ENCODE measurements at places on chromosomes 2 and 18.

DNA sequence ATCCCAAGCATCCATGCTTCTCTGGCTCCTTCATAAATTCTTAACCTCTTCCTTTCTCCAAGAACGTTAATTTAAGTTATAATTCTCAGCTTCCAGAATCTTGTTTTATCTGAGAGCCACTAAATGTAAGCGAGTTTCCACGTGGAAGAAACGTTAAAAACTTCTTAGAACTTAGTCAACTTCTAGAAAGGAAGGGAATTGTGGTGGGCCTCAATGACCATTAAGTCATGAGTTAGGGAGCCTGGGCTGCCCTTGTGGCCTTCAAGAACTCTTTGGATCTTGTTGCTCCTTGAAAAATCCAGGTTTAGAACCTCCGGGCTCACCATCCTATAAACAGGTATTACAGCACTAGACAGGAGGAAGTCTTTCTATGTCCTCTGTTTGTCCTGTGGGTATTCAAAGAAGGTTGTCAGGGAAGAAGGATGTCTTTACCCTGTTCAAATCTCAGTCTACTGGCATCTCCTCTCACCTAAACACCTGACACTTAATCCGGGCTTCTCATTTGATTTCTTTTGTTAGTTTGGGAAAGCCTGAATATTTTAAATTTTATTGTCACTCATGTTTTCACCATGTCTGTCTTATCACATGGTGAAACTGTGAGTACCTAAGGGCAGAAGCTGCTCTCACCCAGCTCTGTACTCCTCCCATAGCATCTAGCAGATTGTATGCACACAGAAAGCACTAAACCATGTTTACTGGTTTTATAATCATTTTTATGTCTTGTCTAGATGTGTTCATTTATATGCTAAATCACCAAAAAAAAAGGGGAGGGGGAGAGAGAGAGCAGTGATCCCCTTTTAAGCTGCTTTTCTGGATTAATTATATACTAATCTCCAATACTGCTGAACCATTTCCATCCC, 6.3 kb downstream of the RND3 start:
- no peak for DNase-seq

DNA sequence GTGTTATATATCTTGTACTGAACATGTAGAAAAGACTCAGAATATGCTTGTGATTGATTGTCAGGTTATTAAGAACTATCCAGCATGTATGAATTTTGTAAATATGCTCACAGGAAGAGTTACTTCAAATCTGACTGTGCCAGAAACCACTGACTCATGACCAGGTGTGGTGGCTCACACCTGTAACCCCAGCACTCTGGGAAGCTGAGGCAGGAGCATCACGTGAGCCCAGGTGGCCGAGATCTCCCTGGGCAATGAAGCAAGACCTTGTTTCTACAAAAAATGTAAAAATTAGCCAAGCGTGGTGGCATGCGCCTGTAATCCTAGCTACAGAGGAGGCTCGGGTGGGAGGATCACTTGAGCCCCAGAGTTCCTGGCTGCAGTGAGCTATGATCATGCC, 126.6 kb downstream of the COMMD1 start:
- DNase-seq: no peak

GRCh38 chr2:194103941-194104659, 1552.9 kb upstream of the SLC39A10 start:
- DNase-seq: peak; percentile 18

DNA sequence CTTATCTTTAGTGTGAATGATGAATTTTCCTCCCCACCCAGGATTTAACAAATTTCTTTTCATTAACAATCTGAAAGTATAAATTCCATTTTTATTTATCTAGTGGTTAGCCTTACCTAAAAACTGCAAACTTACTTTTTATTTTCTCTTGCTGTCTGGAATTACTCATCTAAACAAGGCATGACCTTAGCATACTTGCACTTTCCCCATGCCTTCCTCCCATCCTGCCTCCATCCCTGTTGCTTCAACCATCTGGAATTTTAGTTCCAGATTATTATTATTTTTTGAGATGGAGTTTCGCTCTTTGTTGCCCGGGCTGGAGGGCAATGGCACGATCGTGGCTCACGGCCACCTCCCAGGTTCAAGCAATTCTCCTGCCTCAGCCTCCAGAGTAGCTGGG, 35.6 kb downstream of the GDF7 start:
- no peak for DNase-seq

- DNase-seq: no peak
Measured at GRCh38 chr18:59426855-59427254, 67.8 kb upstream of the LMAN1 start.

DNA sequence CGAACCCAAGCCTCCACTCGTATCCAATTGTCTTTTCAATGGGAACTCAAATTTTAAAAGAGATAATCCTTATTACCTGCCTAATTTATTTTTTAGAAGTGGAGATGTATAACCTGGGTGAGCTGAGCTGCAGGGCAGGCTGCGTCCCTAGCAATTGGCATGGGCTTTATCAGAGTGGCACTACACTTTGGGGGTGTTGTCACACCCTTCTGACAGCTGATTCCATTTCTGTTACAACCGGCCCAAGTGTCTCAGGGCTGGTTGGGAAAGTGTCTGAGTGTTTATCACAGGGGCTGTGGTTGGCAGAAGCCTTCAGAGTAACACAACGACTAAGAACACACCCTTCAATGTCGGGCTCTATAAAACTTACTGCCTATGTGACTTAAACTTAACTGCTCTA, 295.0 kb downstream of the SMAD2 start:
- DNase-seq: no peak

- no peak for DNase-seq
Measured at GRCh38 chr2:23127465-23127864, 257.5 kb upstream of the KLHL29 start.
